ENCODE measurements at places on chromosomes 11 and 22.

DNA sequence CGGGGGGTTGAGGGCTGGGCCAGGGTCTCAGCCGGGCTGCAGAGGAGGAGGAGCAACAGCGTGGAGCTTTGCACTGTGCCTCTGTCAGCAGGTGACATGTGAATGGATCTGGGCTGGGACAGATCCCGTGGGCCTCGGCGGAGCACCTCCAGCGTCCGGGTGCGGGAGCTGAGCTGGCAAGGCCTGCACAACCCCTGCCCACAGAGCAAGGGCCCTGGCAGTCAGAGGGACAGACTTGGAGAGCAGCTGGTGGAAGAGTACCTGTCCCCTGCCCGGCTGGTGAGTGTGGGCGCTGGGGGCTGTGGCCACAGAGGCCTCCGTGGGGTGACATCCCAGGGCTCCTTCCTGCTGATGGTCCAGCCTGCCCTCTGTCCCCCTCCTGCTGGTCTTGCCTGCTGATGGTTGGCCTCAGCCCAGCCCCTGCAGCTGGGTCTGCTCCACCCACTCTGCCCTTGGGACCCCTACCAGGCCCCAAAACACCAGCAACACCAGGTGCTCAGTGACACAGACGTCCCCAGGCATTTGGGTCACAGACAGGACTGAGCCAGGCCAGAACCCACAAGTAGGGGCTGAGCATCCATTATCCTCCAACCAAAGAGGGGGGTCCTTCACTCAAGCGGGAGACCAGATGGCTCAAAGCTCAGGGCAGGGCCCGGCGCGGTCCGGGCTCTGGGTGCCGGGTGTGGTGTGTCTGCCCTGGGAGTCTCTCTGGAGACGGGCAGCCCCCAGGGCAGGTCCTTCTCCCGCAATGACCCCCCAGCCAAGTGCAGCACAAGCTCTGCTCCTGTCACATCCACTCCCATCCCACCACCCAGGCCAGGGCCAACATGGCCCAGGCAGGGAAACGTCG, 3.5 kb downstream of the LRRC56 start:
- no peak for DNase-seq

- peak; percentile 32 for DNase-seq
These were observed 528 bp downstream of the WEE1 start for GRCh38 chr11:9573775-9574621.

- no peak for DNase-seq
These were observed 13.7 kb downstream of the NARS2 start for GRCh38 chr11:78560826-78561484.

- DNase-seq, result no peak
These were observed 369 bp downstream of the DGCR8 start for GRCh38 chr22:20080445-20080775.

DNA sequence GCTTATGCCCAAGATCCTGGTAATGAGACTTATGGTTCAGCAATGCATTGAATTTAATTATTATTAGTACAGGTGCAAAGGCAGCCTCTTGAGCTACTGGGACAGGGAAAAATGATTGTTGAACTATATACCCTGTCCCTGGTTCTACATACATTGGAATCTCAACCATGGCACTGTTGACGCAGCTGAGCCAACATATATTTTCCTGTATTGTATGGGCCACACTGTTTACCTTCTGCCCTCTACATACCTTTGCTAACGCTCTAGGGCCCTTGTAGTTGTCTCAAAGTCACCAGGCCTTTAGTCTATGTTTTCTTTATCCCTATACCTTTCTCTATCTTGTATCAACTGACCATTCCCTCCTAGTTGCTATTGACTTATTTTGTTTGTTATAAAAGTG, 22.6 kb downstream of the KREMEN1 start:
- DNase-seq, result no peak

Measured in thymus (tissue), 14 donors.